ENCODE measurements at places on chromosomes 3 and 15.

GRCh38 chr15:58437531-58438105 is 5.8 kb downstream of the LIPC start:
- DNase-seq = no peak

GRCh38 chr3:18723206-18723810 is 298.2 kb upstream of the SATB1 start:
- no peak for DNase-seq

DNA sequence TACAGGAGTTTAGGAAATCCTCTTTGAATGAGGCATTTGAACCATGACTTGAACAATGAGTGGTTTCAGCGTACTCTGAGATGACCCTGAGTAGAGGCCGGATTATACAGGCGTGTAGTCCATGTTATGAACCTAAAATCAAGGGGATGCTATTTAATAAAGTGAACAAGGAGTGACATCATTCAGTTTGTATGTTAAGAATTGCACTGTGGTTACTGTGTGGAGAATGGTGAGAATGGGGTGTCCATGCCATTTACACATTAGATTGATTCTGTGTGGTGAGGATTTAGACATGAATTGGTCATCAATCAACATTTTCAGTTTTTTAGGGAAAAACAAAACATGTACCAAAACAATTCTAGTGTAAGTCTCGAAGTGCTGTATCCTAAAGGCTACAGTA is 65.8 kb downstream of the TPRG1 start:
- DNase-seq = no peak

DNA sequence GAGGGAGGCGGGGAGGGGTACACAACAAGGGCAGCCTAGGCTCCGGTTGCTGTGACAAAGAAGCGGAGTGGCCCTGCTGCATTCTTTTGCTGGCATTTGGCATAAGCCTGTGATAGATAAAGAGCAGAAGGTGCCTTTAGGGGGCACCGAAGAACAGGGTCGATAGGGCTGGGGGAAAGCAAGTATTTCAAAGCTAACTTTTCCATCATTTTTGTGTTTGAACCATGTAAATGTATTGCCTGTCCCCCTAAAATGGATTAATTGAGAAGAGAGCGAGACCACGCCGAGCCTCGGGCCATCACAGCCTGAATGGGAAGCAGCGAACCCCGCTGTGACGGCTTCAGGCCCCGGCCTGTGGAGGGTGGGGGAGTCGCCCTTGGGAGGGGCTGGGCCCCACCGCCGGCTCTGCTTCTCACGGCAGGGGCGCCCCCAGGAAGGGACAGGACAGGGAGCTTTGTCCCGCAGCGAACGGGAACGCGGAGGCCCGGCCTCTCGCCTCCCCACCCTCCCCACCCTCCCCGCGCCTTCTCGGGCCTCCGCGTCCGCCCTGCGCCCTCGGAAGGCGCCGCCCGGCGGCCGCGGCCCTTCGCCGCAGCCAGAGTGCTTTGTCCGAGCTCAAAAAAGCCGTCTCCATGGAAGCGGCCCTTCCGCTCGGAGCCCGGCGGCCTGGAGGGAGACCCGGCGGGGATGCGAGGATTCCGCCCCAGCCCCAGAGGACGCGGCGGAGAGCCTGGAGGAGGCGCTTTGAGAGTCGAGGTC is 32.4 kb upstream of the ALDH1L1 start:
- no peak for DNase-seq

DNA sequence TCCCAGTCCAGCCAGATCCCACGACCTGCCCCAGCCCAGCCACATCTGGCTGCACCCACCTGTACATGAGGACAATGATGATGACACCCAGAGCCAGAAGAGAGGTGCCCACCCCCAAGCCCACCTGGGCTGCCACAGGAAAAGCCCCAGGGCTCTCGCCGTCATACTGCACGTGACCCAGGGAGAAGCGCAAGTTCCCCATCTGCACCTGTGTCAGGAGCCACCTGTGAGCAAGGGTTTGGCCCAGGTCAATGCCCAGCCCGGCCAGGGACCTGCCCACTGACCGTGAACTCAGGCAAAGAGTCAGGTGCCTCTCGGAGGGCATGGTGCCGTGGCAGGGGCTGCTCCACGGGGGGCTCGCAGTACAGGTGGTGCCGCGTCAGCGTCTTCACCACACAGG is 16.3 kb downstream of the PLXNB1 start:
- no peak for DNase-seq

DNA sequence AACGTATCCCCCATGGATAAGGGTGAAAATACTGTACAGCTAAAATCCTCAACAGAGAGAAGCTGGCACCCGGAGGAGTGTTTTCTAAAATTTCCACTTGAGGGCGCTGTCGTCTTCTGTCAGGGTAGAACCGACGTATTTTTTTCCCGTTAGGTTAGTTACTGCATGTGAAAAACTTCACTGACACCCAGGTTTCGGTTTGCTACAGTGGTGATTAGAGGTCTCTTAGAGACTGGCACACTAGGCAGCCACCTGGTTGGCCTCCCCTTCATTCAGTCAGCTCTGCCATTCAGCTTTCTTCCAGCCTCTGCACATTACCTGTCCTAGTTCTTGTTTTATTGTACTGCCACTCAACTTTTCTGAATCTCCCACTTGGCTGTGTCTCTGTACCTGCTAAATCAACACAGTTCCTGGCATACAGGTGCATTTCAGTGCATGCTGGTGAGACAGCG is 18.4 kb downstream of the CCK start:
- peak; percentile 36 for DNase-seq

- DNase-seq = no peak
Observed at GRCh38 chr3:13507570-13508339, 27.6 kb downstream of the HDAC11 start.

DNA sequence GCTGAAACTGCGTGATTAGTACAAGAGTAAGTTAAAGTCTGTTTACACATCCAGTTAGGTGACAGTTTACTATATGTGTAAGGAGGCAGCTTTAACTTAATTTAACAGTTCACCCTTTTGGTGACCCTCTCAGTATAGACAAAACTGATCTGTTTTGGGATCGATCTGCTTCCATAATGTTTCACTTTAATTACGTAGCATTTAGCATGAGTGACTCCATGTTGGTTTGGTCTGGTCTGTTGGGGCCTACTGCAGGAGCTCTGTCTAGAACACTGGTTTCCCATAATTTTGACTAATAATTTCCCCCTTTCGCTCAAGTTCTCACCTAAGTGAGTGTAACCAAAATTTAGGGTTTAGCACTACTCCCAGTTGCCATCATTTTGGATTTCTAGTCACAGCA is 6.4 kb upstream of the SECISBP2L start:
- DNase-seq = no peak

- no peak for DNase-seq
Observed at GRCh38 chr3:74564560-74564959, 49.9 kb downstream of the CNTN3 start.

GRCh38 chr15:50330921-50331320 is 24.1 kb downstream of the GABPB1 start:
- DNase-seq = no peak

DNA sequence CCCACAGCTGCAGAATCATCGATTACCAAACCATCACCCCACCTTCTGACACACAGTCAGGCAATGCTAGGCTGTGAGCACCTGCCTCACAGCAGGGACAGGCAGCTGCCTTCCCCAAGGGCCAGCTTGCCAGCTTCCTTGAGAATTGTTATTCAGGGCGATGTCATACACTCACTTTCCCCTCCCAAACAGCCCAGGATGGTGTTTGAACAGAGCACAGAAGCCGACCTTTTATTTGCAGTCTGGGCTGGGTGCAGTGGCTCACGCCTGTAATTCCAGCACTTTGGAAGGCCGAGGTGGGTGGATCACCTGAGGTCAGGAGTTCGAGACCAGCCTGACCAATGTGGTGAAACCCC is 84.5 kb upstream of the HERC1 start:
- no peak for DNase-seq

- DNase-seq = no peak
Observed at GRCh38 chr3:69767571-69767970, 28.3 kb downstream of the MITF start.

DNA sequence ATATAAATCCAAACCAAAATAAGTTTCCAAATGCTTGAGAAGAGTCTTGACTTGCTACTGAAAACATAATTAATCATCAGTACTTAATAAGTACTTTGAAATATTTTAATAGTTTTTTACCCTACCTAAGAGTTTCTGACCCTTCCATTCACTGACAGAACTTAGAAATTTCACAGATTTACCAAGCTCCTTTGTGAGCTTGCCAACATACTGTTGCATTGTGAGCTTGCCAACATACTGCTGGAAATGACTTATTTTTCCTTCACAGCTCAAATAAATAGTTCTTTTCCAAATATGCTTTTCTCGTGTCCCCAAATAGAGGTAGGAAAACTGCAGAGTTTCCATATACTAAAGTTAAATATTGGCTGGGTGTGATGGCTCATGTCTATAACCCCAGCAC is 9.6 kb upstream of the AADAC start:
- no peak for DNase-seq

DNA sequence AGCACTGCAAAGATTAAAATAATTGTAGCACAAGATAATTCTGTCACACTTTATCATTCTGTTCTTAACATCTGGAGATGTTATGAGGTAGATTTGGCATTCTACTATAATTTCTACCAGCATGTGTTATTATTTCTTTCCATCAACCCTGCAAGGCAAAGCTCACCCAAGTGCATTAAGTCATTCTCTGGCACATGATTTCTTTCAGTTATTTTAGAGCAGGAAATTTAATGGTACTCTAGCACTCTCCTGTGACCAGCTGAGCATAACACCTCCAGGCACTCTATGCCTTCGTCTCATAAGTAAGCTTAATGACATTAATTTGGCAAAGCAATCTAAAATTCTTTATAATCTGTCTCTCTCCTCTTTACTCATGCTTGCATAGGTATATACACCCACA is 300.2 kb upstream of the GPR149 start:
- DNase-seq = no peak

DNA sequence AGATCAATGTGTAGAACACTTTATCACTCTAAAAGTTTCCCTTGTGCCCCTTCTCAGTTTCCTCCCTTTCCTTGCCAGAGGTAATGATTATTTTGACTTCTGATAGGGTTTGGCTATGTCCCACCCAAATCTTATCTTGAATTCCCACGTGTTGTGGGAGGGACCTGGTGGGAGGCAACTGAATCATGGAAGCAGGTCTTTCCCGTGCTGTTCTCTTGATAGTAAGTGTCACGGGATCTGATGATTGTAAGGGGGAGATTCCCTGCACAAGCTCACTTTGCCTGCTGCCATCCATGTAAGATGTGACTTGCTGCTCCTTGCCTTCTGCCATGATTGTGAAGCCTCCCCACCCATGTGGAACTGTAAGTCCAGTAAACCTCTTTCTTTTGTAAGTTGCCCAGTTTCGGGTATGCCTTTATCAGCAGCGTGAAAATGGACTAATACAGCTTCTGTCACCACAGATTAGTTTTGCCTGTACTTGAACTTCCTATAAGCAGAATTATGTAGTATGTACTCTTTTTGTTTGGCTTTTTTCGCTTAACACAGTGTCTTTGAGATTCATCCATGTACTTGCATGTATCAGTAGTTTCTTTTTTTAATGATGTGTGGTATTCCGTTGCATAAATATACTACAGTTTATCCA is 7.2 kb downstream of the FEM1B start:
- no peak for DNase-seq

GRCh38 chr15:33068511-33068990 is 126.0 kb downstream of the FMN1 start:
- no peak for DNase-seq

DNA sequence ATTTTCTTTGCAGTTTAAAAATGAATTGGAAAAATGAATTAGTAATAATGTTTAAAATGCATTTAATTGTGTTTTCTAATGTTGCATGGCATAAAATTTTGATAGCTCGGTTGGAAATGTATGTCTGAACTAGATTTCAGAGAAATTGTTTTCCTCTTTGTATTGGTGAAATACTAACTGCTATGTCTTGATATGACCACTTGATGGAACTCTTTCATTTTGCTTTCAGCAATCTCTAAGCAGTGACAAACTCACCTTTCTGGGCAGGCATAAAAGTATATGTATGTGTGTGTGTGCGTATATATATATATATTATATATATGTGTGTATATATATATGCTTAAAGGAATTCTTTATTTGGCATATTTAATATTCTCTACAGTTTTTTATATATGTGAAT is 239.3 kb upstream of the ZNF717 start:
- DNase-seq = no peak

GRCh38 chr3:102113421-102114041 is 264.2 kb downstream of the NFKBIZ start:
- no peak for DNase-seq

DNA sequence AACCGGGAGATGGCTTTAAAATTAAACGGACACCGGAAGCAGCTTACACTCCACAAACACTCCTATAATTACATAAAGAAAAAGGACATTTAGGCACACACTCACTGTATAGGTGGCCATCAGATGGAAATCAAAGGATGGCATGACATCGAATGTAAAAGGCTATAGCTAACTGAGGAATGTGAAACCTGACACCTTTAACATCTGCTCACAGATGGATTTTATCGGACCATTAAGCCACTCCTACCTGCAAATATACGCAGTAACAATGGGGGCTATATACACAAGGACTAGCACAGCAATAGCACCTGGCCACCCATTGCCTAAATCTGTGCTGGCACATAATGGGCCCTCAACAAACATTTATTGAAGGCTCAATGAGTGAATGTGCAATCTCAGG is 14.5 kb upstream of the RBSN start:
- no peak for DNase-seq

DNA sequence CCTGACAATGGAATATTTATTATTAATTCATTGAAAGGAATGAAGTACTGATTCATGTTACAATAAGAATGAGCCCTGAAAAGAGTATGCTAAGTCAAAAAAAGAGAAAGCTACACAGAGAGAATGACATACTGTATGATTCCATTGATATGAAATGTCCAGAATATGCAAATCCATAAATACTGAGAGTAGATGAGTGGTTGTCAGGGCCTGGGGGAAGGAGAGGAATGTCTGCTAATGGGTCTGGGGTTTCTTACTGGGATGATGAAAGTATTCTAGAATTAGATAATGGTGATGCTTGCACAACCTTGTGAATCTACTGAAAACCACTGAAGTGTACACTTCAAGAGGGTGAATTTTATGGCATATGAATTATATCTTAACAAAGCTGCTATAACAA is 79.9 kb upstream of the HACD2 start:
- DNase-seq = no peak

GRCh38 chr3:169387751-169388696 is 275.5 kb downstream of the MECOM start:
- no peak for DNase-seq

GRCh38 chr3:69282181-69282580 is 103.7 kb downstream of the FRMD4B start:
- DNase-seq = peak; percentile 63

DNA sequence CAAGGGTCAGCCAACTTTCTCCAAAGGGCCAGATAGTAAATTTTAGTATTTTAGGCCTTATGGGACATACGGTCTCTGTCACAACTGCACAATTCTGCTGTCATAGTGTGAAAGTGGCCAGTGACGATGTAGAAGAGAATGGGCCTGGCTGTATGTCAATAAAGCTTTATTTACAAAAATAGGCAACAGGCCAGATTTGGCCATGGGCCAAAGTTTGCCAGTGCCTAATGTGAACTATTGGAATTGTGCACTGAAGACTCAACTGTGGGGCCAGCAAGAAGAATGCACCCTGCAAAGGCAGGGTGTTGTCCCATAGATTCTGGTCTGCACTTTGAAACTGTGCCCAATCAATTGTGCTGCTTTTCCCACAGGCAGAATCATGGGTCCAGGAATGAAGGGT is 69.4 kb upstream of the PRR23E start:
- DNase-seq = no peak
